CD4-positive, alpha-beta T cell treated with Interleukin-10 for 1 hour (primary cell): ENCODE measurements at places on chromosomes 2 and 18.

GRCh38 chr2:48793671-48794070, 38.1 kb upstream of the LHCGR start:
- no peak for DNase-seq

DNA sequence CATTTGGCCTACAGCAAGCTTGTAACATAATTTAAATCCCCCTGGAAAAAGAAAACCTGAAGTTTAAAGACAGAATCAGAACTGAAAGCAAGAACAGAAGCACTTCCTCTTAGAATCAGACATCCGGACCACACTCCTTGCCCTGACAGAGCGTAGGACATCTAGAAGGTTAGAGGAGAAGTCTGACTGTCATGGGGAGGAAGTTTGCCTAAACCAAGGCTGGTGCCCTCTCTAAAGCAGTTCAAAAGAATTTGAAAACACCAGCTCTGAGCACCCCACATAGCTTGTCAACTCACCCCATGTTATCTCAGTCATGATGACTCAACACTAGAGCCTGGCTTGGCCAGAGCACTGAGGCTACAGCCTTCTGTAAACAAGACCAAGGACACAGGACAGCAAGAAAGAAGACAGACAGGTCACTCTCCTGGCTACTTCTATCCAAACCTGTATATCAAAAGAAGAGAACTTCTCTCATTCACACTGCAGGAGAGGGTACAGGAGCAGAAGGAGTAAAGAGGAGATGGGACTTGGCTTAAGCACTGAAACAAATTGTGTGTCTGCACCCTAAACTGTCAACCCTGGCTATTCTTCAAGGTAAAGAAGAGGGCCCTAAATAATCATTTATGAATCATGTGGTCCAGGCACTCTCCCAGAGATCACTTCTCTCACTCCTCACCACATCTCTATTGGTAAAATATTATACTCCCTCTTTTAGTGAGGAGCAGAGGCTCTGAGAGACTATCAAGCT, 198.6 kb downstream of the MEMO1 start:
- DNase-seq, result peak; percentile 31

GRCh38 chr2:6647046-6647445, 218.7 kb downstream of the CMPK2 start:
- no peak for DNase-seq

GRCh38 chr2:134144081-134144596, 109.7 kb upstream of the MGAT5 start:
- no peak for DNase-seq

- no peak for DNase-seq
Observed at GRCh38 chr18:45838302-45839070, 13.0 kb downstream of the SIGLEC15 start.

GRCh38 chr2:213068676-213069359, 82.6 kb downstream of the IKZF2 start:
- no peak for DNase-seq

GRCh38 chr2:144603334-144603733, 83.4 kb upstream of the ZEB2 start:
- DNase-seq, result no peak

DNA sequence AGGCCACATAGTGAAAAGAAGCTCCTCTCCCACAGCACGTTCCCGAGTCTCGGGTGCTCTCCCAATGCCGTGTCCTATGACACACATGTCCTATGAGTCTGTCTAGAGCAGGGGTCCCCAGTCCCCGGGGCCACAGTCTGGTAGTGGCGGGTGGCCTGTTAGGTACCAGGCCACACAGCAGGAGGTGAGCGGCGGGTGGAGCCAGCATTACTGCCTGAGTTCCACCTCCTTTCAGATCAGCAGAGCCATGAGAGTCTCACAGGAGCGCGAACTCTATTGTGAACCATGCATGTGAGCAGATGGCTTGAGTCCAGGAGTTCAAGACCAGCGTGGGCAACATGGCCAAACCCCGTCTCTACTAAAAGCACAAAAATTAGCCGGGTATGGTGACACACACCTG, 112.6 kb downstream of the ZBTB7C start:
- no peak for DNase-seq

GRCh38 chr2:221549143-221549542, 23.0 kb downstream of the EPHA4 start:
- no peak for DNase-seq

- DNase-seq, result no peak
Observed at GRCh38 chr2:233546774-233547173, 19.8 kb downstream of the USP40 start.

DNA sequence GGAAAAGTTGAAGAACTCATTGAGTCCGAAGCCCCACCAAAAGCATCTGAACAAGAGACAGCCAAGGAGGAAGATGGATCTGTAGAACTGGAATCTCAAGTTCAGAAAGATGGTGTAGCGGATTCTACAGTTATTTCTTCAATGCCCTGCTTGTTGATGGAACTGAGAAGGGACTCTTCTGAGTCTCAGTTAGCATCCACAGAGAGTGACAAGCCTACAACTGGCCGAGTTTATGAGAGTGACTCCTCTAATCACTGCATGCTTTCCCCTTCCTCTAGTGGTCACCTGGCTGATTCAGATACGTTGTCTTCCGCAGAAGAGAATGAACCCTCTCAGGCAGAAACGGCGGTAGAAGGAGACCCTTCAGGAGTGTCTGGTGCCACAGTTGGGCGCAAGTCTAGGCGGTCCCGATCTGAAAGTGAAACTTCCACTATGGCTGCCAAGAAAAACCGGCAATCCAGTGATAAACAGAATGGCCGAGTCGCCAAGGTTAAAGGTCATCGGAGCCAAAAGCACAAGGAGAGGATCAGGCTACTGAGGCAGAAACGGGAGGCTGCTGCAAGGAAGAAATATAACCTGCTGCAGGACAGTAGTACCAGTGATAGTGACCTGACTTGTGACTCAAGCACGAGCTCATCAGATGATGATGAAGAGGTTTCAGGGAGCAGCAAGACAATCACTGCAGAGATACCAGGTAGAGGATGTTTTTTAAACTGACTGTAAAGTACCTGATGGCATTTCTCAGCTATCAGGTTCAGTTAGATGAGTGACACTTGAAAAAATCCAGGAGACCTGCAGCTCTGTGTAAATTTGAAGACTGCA, 111.9 kb downstream of the HAUS1 start:
- no peak for DNase-seq

DNA sequence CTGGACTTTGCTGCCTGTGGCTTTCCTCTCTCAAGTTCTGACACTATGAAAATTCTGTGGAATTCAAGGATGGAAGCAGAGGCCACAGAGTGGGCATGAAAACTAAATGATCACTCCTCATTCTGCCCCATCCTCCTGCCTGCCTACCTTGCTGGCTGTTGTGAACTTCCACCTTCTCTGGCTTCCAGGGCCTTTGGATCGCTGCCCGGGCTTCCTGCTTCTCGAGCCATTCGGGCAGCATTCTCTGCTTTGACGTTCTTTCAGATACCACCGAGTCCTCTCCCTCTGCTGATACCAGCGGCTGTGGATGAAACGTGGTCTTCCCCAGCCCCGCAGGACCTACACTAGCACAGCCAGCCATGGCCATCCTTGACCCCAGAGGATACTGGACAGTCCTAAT, 327.7 kb upstream of the SLC14A2 start:
- DNase-seq, result no peak

DNA sequence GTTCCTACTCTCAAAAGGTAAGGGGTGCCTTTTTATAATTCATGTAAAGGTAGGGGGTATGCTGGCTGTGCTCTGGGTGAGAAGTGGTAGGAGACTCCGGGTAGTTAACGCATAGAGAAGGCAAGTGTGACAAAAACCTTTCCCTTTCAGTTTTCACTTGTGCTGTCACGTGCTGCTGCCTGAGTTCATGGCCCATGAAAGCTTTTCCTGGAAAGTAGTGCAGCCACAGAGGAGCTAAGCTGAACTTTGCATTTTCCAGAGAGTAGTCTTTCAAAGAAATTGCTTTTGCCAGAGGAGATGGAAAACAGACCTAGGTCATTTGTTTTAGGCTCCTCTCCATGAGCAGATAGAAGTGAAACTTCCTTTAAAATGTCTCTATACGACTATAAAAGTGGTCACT, 44.7 kb downstream of the THSD7B start:
- DNase-seq, result no peak

- DNase-seq, result no peak
Observed at GRCh38 chr18:62992877-62993365, 277.6 kb downstream of the PHLPP1 start.

DNA sequence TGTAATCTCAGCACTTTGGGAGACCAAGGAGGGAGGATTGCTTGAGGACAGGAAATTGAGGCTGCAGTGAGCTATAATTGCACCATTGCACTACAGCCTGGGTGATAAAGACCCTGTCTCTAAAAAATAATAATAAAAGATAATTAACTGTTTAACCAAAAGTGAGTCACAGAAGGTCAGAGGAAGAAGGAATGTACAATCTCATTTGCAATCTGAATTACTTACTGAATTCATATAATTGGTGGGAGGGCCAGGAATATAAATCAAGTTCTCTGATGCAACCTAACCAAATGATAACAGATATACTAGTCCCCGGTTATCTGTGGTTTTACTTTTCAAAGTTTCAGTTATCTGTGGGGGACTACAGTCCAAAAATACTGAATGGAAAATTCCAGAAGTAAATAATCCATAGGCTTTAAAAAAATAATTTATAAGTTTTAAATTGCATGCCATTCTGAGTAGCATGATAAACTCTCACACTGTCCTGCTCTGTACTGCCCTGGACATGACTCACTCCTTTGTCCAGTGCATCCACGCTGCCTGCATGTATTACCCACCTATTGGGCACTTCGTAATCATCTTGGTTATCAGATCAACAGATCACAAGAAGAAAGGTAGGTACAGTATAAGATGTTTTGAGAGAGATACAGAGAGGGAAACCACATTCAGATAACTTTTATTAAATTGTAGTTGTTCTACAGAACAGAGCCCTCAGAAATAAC, 12.8 kb upstream of the MATN3 start:
- no peak for DNase-seq

GRCh38 chr2:239926587-239927232, 98.4 kb downstream of the NDUFA10 start:
- DNase-seq, result no peak

DNA sequence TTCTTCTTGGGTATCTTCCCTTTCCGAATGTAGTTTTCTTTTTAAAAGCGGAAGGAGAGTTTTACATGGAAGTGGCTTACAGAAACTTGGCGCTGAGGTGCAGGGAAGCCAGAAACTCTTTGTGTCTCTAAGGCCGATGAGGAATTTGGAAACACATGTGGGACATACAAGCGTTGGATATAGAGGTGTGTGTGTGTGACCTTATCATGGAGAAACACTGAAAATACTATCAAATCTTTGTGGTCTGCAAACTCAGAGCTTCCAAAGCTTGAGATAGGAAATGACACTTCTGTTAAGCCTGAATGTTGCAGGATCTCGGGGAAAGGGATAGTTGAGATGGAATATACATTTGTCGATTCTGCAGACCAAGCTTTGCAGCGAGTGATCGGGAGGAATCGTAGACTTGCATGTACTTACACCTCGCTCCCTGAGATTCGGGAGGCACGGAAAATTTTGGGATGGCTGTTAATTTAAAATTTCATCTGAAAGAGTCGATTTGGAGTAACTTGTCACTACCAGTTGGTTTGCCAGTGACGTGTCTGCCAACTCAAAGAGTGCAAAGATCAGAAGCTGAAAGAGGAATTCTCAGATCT, 1.0 kb downstream of the NAB1 start:
- no peak for DNase-seq

DNA sequence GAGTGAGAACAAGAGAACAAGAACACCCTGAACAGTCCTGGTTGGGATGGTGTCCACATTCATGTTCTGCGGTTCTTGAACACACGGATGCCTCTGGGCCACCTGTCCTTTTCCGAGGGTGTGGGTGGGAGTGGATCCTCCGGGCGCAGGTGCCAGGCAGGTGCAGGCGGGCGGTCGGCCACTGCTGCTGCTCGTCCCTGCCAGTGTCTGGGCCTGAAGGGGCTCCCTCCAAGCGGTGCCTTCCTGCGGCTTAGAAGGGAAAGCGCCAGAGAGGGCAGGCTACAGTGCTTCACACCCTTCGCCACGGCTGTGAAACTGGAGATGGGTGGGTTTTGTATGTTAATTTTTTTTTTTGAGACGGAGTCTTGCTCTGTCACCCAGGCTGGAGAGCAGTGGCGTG, 8.0 kb upstream of the D2HGDH start:
- no peak for DNase-seq
